Ascending aorta (tissue), 2 donors: ENCODE measurements at places on chromosomes 2 and 18.

DNA sequence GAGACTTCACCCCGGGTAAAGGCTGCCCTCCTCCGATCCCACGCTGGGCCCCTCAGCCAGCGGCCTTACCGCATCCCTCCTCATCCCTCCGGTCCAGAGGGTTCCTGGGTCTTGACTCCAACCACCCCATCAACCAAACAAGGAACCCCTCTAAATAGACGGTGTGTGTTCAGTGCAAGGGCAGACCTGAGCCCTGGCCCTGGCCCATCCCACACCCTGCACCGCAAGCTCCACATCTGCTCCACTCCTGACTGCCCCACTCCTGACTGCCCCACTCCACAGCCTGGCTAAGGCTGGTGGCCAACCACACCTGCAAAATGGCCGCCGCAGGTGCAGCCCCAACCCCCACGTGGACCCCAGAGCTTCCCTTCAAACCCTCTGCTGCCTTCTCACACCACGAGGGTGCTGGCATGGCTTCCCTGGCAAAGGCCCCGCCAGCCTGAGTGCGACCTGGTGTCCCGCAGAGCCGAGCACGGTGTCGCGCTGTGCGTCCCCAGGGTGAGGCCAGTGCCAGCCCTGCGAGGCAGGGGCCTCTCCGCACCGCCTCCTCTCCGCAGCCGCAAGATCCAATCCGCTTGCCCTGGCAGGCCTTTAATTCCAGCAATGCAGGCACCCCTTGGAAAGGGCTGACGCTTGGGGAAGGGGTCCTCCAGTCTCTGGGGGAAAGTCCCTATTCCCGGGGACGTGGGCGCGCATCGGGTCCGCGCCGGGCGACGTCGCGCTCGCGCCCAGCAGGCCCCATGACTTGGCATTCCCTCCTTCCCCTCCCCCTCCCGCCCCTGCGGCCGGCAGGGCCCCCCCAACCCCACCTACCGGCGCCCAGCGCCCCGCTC is 1.5 kb downstream of the KIF1A start:
- H3K4me1 ChIP-seq: peaks cover 5% of the 10 kb centered on the region
- peak overlapping the region; percentile 59 for H3K4me3 ChIP-seq
- no peak overlapping the region for H3K27ac ChIP-seq
- DNase-seq: peak; percentile 37

DNA sequence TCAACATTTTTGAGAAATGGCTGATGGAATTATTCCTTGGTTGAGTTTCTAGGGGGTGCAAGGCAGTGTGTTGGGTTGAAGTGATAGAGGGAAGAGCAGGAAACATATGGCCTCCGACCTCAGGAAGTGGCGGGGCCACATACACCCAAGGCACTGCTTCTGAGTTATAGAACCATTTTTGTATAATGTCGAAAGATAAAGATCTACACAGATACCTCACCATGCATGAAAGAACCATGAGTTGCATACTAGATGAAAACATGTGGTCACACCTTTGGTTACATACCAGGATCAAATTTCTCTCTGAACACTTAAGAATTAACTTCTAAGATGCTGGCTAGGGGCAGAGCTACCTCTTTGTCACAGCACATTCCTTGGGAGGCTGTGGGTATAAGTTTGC is 23.2 kb downstream of the LAMA3 start:
- H3K4me1 ChIP-seq: no peaks in the 10 kb centered on the region
- no peak overlapping the region for H3K27ac ChIP-seq
- DNase-seq: no peak
- H3K4me3 ChIP-seq: no peak overlapping the region

DNA sequence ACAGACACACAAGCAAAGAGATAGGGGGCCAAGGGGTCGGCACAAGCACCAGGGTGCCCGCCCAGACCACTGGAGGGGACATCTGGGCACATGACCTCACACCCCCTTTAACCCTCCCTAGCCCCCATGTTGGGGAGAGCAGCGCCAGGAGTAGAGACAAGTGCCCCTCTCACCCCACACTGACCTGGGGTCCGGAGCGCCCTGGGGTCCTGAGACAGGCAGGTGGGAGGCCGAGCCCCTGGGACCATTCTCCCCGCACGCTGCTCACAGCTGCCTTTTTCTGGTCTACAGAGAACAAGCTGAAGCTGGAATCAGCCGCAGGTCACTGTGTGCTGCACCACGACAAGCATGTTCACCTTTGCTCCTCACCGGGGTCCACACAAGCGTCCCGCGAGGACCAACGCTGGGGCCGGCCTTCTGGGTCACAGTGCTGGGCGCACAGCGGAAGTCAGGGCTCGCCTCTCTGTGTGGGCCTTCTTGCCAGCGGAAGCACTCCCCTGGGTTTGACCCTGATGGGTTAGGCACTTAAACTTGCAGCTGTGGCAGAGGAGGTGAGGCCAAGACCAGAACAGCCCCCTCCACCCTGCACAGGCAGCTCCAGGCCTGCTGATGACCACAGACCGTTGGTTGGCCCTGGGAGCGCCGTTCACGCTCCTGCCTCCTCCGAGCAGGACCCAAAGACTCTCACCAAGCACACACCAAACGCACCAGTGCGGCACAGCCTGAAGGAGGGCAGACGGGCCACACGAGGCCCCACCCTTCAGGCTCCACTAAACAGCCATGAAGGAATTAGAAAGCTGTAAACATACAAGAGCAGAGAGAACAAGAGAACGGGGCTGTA is 275.3 kb downstream of the EIPR1 start:
- H3K4me1 ChIP-seq: no peaks in the 10 kb centered on the region
- no peak overlapping the region for H3K27ac ChIP-seq
- H3K4me3 ChIP-seq: no peak overlapping the region
- H3K36me3 ChIP-seq: no peaks in the 10 kb centered on the region

GRCh38 chr18:23085066-23085465 is 50.2 kb upstream of the CABLES1 start:
- no peak overlapping the region for H3K27ac ChIP-seq
- no peaks in the 10 kb centered on the region for H3K4me1 ChIP-seq
- no peak for DNase-seq
- no peaks in the 10 kb centered on the region for H3K36me3 ChIP-seq
- no peaks in the 10 kb centered on the region for H3K27me3 ChIP-seq

DNA sequence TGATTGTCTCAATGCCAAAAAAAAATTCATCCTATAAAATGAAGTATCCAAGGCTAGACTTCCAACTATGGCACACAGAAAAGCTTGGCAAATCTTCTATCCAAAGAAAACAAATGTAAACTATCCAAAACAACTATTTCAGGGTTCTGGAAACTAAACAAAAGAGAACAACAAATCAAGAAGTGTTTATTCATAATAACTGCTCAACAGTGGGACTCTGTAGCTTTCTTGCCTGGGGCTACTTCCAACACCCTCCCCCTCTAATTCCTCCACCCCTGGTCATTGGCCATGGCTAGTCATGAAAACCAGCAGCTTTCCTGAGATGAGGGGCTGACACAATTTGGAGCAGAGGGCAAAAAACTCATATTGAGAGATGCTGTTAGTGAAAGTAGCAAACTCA is 107.0 kb downstream of the EXOC6B start:
- H3K4me1 ChIP-seq: no peaks in the 10 kb centered on the region
- H3K4me3 ChIP-seq: no peak overlapping the region
- no peak for DNase-seq
- peaks cover 11% of the 10 kb centered on the region for H3K36me3 ChIP-seq

DNA sequence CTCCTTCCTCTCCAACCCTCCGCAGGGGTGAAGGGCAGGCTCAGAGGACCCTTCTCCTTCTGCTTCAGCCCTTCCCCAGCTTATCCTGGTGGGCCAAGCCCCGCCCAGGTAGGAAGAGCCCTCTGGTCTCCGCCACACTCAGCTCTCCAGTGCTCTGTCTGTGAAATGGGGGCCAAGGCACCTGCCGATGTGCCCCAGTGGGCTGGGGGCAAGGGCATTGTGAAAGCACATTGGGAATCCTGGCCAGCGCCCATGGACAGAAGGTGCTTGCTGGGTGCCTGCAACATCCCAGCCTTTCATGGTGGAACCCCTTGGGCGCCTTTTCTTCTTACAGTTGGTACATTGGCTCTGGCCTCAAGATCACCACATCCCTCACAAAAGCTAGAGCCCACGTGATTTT is 150.8 kb downstream of the INHBB start:
- no peak overlapping the region for H3K27ac ChIP-seq
- no peaks in the 10 kb centered on the region for H3K36me3 ChIP-seq
- H3K27me3 ChIP-seq: no peaks in the 10 kb centered on the region

GRCh38 chr2:205885492-205886099 is 200.4 kb downstream of the INO80D start:
- H3K4me3 ChIP-seq: no peak overlapping the region
- peak; percentile 80 for DNase-seq
- no peaks in the 10 kb centered on the region for H3K36me3 ChIP-seq
- no peaks in the 10 kb centered on the region for H3K27me3 ChIP-seq

- H3K36me3 ChIP-seq: no peaks in the 10 kb centered on the region
- H3K27me3 ChIP-seq: no peaks in the 10 kb centered on the region
- peaks cover 9% of the 10 kb centered on the region for H3K4me1 ChIP-seq
- no peak for DNase-seq
- no peak overlapping the region for H3K4me3 ChIP-seq
Measured at GRCh38 chr18:48376934-48377333, 32.2 kb downstream of the ZBTB7C start.

DNA sequence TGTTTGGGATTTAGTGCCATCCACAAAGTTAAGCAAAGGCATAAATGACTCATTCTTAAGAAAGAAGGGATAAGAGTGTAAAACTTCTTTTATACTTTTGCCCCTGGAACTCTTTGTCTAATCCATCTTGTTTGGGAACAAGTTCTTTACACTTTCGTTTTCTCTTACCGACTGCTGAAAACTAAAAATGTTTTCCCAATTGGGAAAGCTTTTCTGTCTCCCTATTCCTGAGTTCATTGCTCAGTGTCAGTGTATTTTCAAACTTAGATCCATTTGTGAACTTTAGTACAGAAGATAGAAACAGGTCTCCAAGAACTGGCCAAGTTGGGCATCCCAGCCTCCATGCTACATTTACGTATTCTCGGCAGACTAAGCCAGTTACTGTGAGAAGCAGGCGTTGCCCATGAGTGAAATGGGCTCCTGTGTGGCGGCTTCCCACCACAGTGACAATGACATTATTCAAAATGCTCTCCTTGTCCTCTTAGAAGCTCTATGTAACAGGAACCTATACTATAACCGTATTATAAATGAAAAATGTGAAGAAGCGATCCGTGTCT is 51.7 kb downstream of the TGOLN2 start:
- no peaks in the 10 kb centered on the region for H3K36me3 ChIP-seq
- DNase-seq: no peak
- no peaks in the 10 kb centered on the region for H3K27me3 ChIP-seq
- peak overlapping the region; percentile 59 for H3K4me3 ChIP-seq
- peaks cover 3% of the 10 kb centered on the region for H3K4me1 ChIP-seq

DNA sequence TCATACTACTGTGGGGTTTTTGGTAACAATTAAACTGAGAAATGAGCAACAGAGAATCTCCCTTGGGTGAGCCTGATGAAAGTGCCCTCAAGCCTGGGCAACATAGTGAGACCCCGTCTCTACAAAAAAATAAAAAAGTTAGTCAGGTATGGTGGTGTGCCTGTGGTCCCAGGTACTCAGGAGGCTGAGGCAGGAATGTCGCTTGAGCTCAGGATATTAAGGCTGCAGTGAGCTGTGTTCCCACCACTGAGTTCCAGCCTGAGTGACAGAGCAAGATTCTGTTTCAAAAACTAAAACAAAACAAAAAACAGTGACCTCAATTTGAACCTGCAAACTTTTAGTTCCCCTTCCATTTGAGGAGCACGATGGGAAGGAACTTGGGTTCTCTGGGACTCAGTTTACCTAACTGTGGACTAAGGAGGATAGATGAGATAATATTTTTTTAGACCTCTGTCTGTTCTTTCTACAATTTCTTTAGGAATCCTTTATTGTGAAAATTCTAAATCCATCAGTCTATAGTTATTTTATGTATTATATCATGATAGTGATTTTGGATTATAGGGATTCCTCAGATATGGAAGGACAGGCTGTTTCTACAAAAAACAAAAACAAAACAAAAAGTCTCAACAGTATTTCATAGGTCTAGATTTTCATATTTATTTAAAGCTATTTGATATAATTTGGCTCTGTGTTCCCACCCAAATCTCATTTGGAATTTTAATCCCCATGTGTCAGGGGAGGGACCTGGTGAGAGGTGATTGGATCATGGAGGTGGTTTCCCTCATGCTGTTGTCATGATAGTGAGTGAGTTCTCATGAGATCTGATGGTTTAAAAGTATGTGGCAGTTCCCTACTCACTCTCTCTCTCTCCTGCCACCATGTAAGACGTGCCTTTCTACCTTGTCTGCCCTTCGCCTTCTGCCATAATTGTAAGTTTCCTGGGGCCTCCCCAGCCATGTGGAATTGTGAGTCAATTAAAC is 178.6 kb downstream of the MYCN start:
- no peak overlapping the region for H3K27ac ChIP-seq
- no peaks in the 10 kb centered on the region for H3K27me3 ChIP-seq
- H3K36me3 ChIP-seq: no peaks in the 10 kb centered on the region
- DNase-seq: no peak
- H3K4me3 ChIP-seq: no peak overlapping the region

DNA sequence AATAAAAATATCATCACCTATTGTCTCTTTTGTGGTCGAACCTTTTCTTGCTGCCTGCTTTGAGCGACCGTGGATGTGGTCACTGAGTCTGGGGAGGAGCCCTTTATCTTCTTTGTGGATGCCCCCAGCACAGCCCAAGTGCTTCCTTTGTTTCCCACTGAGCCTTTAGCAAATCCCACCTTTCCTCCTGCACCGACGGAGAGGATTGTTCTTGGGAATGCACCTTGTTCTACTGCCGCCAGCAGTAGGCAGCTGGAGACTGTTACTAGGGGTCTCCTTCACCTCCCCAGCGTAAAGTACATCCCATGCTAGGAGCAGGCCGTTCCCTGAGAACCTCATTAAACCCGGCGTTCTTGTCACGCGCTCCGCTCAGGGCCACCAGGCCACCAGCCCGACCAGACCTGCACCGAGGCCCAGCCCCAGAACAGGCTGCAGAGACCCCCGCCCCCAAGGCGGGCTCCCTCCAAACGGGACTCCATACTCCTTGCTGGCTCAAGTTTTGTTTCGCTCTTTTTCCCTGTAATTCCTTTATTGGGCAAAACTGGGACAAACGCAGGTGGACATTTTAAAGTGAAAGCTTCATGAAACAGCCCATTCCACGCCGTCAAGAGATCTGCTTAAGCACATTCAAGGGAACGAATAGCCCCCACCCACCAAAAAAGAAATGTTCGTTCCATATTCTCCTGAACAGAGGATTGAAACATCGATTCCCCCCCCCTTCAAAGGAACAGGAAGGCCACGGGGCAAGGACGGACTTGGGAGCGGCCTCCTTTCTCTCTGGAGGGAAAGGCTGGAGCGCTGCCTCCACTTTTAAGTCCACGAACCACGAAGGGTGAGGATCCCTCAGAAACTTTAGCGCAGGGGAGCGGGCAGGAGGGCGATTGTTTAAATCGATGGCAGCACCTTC is 1.1 kb upstream of the MAT2A start:
- H3K4me3 ChIP-seq: peak overlapping the region; percentile 82
- peak overlapping the region; percentile 98 for H3K27ac ChIP-seq
- DNase-seq: no peak
- H3K27me3 ChIP-seq: no peaks in the 10 kb centered on the region
- H3K4me1 ChIP-seq: peaks cover 37% of the 10 kb centered on the region
- peaks cover 18% of the 10 kb centered on the region for H3K36me3 ChIP-seq
